GM13977 (cell line): ENCODE measurements at places on chromosomes 1 and 21.

DNA sequence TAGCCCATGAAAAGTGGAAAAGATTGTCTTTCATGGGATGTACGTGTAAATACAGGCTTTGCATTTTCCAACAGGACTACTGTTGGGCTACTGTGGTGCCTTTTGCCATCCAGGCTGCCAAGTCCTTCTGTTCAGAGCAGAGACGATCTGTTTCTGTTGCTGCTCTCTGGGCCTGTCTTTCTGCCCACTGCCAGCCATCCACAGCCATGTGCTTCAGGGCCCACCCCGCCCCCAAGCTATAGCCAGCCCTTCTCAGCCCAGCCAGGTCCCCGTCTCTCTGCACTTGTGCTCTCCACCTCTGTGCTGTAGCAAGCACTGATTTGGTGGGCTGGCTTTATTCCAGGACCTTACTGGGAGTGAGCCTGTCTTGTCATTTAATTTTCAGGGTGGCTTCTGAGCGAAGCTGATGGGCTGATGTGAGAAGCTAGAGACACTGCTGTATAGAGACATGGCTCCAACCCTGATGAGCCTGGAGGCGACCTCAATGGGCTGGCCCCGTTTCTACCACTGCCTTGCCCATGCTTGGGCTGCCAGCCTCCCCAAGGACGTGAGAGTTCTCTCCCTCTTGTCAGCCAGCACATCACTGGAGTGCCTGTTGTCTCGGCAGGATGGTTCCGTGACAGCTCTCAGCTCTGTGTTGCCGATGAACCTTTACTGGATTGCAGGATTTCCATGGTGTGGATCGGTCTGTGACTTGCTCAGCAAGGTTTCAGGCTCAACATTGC is 137.8 kb downstream of the PEX14 start:
- DNase-seq = no peak

GRCh38 chr1:173475564-173476196 is 1.5 kb upstream of the PRDX6 start:
- DNase-seq = no peak

DNA sequence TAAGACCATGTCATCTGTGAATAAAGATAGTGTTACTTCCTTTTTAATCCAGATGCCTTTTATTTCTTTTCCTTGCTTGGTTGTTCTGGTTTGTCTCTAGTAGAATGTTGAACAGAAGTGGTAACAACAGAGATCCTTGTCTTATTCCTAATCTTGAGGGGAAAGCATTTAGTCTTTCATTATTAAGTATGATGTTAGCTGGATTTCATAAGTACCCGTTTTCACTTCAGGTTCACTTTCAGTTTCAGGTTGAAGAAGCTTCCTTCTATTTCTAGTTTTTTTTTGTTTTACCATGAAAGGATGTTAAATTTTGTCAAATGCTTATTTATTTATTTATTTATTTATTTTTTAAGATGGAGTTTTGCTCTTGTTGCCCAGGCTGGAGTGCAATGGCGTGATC is 22.3 kb upstream of the AGPAT3 start:
- DNase-seq = no peak

- DNase-seq = no peak
These were observed 1.1 kb downstream of the IGSF3 start for GRCh38 chr1:116666187-116667077.

- no peak for DNase-seq
These were observed 34.8 kb upstream of the CREG1 start for GRCh38 chr1:167588361-167588760.

- no peak for DNase-seq
These were observed 231.7 kb upstream of the AJAP1 start for GRCh38 chr1:4422504-4423289.

- DNase-seq = no peak
These were observed 997 bp upstream of the PTPN7 start for GRCh38 chr1:202161151-202162046.

DNA sequence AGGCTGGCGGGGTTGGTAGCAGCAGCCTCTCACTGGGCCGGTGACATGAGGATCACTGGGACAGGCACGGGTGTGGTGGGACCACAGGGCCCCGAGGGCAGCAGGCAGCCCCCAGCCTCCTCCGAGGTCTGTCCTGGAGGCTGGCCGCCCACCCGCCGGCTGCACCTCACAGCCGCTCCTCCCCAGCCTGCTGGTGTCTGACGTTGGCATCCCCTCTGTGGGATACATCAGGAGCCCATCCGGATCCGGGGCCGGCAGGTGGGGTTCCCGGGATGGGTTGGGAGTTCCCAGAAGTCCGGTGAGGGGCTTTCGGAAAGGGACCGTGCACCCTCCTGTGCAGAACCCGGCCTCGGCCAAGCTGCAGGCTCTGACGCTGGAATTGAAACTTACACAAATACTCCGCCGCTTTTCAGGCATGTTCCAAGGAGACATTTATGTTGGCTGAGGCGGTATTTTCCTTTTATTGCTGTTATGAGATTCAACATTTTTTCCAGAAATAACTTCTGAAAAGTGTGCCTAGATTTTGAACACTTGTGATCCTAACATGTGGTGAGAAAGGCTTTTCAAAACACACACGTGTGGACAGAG is 142.1 kb upstream of the ARHGEF16 start:
- no peak for DNase-seq

DNA sequence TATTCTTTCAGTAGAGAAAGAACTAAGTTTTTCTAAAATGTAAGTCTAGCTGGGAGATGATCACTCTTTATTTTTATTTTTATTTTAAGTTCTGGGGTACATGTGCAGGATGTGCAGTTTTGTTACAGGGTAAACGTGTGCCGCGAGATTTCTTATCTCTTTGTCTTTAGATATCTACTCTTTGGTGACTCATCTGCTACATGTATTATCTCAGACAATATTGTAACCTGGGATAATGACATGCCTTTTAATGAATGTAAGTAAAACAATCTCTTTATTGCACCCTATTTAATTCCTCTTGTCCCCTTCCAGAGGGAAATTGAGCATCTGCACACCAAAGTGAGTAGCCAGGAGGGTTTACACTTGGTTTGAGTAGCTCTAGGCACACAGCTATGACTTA is 9.4 kb downstream of the CR2 start:
- no peak for DNase-seq

GRCh38 chr1:160208557-160209320 is 3.6 kb downstream of the PEA15 start:
- DNase-seq = no peak

DNA sequence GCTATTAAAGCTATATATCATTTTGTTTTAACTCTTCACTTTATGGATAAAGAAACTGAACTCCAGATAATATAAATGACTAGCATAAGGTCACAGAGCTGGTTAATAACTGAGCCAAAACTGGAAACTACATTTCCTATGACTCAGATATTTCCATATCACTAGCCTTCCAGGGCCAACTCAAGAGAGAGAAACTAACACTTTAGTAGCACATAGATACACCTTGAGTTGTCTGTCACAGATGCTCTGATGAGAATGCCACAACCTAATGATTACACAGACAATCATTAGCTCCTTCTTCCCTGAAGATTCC is 40.7 kb downstream of the NME7 start:
- DNase-seq = no peak

GRCh38 chr1:114668784-114669561 is 876 bp downstream of the DENND2C start:
- peak; percentile 9 for DNase-seq

GRCh38 chr1:165117482-165117881 is 239.0 kb downstream of the LMX1A start:
- no peak for DNase-seq

DNA sequence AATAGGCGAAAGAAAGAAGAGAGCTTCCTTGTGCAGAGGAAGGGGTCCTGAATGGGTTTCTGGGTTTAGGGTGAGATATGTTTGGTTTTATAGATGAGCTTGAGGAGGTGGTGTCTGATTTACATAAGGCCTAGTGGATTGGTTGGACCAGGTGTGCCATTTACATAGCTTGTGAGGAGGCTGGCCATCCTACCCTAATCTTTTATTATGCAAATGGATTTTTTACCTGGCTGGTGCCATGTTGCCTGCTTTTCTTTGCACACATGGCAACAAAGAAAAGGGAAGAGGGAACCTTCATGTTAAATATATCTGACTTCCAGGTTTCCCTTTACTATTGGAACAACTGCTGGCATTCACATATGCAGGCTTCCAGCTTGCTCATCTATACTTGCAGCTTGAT is 585.3 kb downstream of the PTPRU start:
- no peak for DNase-seq

GRCh38 chr1:56973923-56974742 is 8.3 kb upstream of the C8B start:
- DNase-seq = no peak

- DNase-seq = peak; percentile 63
These were observed 28.6 kb downstream of the AGPAT3 start for GRCh38 chr21:43893536-43894205.

DNA sequence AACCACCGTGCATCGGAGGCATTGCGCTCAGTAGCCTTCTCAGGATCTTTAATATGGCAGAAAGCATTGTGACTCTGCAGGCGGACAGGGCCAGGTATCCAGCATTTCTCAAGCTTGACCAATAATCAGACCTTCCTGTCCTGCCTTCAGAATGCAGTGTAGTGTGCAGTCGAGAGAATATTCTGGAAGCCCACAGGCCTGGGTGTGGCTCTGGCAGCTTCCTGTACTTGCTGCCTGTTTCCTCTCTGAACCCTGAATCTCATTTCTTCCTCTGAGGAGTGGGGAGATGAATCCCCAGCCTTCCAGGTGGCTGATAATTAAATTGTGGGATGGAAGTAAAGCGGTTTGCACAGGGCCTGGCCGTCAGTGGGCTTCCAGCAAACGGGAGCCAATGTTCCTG is 42.3 kb downstream of the ACTL8 start:
- no peak for DNase-seq

GRCh38 chr1:198283222-198283621 is 126.4 kb downstream of the NEK7 start:
- no peak for DNase-seq

DNA sequence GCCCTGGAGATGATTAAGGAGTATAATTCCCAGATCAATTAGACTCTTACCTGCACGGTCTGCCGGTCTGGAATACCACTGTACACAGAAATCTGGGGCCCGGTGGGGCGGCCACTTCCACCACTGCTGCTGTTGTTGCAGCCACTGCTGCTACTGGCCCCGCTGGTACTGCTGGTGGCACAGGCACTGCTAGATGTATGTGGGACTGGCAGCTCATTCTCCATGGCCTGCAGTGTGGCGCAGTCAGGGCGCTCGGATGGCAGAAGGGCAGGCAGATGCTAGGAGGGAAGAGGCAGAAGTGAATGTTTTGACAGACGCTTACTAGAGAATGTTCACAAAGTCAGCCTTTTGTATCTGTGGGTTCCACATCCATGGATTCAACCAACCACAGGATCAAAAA is 54.4 kb upstream of the A3GALT2 start:
- no peak for DNase-seq

DNA sequence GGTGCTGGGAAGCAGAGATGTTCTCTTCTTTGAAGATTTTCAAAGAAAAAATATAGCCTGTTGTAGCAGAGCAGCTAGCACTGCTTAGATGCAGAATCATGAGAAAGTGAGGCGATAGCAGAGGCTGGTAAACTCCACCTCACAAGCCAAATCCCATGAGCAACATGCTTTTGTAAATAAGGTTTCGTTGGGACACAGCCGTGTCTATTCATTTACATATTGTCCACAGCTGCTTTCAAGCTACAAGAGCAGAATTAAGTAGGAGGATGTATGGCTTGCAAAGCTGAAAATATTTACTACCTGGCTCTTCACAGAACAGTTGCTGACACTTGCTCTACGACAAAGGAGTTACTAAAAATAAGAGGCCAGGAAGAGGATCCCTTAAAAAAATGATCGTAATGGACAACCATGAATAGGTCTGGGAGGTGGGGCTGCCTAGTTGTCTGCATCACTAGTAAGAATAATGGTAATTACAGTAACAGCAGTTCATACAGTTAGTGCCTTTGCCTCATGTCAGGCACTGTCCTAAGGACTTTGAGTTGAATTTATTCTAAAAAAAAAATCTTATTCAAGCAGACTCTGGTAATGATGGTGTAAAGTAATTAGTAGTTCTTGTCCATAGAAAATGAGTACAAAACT is 622.0 kb downstream of the KIF26B start:
- DNase-seq = no peak

- no peak for DNase-seq
These were observed 113.8 kb downstream of the UBR4 start for GRCh38 chr1:19096036-19096833.

DNA sequence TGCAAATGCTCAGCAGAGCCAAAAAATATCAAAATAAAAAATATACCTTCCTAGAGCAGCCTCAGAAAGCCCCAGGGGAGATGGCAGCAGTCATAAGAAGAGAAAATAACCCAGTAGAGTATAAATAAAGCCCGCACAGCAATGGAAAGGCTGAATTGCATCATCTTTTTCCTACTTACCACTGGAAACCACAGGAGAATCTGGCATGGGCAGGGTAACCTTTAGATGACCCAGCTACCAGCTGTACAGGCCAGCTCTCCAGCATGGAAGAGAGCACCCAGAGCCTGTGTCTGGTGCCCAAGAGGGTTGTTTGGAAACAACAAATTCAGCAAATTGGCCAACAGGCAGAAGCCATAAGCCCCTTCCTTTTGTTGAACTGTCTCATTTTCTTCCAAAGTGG is 253.1 kb downstream of the OMA1 start:
- DNase-seq = no peak

DNA sequence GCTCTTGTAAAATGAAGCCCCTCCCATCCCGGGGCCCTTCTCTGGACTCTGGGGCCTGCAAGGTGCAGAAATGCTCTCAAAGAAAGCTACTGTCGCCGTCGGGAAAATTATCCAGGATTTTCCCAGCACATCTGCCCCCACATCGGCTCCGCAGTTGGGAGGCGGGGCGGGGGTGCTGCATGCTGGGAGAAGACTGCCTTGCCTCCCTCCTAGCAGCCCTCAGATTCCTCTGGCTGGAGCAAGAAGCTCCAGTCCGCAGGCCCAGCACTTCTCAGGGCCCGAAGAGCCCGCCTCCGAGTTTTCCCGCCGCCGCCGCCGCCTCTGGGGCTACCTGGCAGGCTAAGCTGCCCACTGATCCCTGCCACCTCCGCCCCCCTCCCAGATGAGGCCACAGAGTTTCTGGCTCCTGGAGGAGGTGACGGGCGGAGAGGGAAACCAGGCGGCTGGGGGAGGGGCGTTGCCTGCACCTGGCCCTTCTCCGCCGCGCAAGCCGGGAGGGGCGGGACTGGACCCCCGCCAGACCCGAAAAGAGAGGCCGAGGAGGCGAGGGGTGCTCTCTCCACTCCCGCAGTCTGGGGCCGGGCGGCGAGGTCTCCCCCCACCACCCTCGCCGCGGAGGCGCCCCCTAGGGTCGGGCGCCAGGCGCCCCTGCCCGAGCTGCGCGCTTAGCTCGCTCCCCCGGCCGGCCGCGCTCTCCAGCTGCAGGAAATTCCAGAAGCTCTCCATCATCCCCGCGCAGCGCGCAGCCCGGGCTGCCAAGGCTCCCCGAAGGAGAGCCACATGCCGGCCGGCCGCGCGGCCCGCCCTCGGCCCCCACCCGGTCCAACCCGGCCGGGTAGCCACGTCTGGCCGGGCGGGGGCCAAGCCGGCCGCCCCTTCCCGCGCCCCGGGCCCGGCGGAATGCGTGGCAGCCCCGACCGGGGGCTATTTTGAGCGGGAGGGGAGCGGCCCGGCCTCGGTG is 28.8 kb downstream of the AHDC1 start:
- DNase-seq = no peak
